ENCODE measurements at places on chromosomes 3 and 15. TPM values are rescaled to one million over a fixed set of nuclear protein-coding genes. Genes with fewer than 3 reads are reported as not detected.

Gene KPNA4
- total RNA-seq, result 139 TPM

Gene VPS39
- total RNA-seq, result 45.3 TPM

Gene GALNT15
- total RNA-seq, result 7.0 TPM

Gene CCK
- not detected for total RNA-seq

Gene PLS1
- total RNA-seq, result 1.8 TPM

Gene IFT80
- total RNA-seq, result 9.8 TPM

DNA sequence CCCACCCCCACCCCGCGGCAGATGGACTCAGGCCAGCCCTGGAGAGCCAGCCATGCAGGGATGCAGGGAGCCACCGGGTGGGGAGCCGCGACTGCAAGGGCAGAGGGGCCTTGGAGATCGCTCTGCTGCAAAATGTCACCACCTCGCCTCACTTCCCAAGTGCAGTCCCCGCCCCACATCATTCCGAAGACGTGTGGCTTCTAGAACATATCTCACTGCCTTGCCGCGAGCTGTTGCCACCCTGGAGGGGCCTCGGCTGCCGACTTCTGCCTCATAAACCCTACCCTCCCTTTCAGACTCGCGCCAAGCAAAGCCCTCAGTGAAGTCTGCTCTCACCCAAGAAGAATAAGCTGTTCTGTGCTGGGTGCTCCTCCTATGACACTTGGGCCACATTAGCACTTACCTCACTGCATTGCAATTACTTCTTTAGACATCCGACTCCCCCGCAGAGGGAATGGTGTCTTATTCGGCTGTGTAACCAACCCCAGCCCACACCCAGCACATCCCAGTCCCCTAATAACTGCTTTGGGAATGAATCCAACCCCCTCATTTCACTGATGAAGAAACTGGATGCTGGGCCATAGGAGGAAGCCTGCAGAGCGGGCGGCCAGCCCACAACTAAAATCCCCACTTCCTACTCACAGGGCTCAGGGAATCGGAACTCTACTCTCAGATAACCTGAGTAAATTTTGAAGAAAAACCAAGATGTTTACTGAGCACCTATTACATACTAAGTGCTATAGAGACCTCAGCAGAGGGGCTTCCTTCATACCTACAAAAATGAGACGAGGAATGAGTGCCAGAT lies 8.6 kb downstream of the TLE3 start:
- DNase-seq, result peak; percentile 58

- no peak for DNase-seq
Measured at GRCh38 chr15:74146277-74146800, 16.0 kb downstream of the ISLR2 start.

- no peak for DNase-seq
Measured at GRCh38 chr3:24475925-24476324, 18.7 kb downstream of the THRB start.

GRCh38 chr3:173725507-173725906 lies 328.0 kb downstream of the NLGN1 start:
- DNase-seq, result no peak

- DNase-seq, result peak; percentile 54
Measured at GRCh38 chr15:74127954-74128784, 2.2 kb upstream of the ISLR2 start.

DNA sequence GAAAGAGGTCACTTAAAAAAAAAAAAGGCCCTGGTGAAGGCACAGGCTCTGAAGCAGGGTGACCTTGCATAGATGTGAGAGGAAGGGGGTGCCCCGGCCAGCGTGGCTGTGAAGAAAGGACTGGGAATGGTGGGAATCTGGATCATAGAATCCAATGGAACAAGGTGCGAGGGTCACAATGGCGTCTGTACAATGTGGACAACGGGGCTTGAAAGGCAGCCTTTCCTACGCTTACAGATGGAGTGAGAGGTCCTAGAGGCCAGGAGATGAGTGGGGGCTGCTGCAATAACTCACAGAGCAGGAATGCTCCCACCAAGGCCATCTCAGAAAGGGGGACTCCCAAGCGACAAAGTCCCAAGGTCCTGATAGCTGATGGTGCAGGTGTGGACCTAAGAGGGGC lies 162.2 kb downstream of the ATP10A start:
- no peak for DNase-seq

DNA sequence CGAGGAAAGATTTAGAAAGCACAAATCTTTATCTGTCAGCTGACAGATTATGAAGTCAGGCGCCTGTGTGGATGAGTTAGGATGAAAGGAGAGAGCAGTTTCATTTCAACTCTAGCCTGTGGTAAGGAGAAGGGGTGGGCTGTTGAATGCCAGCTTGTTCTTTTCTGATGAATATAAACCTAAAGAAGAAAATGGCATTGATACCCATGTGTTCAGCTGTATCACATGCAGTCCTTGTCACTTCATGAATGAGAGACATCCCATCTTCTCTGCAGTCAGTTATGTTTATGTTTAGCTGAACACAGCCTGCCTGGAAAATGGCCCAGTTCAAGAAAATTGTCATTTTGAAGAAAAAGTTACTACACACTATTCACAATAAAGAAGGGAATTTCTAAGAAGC lies 345.7 kb upstream of the RBMS3 start:
- no peak for DNase-seq

- DNase-seq, result no peak
Measured at GRCh38 chr3:141804447-141804777, 41.2 kb downstream of the GRK7 start.

DNA sequence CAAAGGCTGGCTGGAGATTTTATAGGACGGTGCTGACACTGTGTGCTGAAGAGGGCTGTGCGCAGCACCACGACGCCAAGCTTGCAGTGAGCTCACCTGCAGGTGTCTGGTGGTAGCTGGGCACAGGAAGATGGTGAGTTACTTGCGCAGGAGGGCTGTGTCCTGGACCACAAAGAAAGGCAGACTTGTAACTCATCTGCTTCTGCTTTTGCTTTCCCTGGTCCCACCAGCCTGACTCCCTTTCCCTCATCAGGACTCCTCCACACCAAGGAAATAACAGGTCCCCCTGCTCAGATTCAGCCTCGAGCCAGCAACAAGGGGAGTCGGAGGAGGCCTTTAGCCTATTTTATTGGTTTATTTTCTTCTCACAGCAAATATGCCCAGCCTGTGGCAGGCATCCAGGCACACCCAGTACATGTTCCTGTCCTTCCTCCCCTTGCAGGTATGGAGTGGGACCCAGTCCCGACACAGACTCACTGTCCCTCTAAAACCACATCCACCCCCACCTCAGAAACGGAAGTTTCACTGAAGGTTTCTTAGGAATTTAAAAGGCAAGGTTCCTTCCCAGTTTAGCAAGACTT lies 35.6 kb upstream of the FLNB start:
- no peak for DNase-seq

DNA sequence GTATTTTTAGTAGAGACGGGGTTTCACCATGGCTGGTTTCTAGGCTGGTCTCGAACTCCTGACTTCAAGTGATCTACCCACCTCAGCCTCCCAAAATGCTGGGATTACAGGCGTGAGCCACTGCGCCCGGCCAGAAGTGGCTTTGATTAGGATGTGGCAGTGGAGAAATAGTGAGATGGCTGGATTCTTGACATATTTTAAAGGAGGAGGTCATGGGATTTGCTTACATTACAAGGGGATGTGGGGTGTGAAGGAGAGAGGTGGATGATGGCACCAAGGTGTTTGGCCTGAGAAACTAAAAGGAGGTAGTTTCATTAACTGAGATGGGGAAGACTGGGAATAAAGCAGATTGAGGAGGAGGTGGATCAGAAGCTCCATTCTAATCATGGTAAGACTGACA lies 15.0 kb upstream of the LTF start:
- no peak for DNase-seq

DNA sequence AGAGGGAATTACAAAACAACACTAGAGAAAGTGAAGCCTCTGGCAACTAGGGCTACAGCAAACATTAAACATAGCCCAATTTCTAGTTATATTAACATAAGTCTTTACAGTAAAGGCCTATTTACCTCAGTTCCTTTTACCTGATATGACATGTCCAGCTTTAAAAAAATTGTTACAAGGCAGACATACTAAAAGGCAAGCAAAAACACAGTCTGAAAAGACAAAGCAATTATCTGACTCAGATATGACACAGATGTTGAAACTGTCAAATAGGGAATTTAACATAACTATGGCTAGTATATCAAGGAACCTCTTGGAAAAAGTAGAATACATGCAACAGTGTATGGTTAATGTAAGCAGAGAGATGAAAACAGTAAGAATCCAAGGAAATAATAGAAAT lies 238.6 kb downstream of the RAP2B start:
- DNase-seq, result no peak

- no peak for DNase-seq
Measured at GRCh38 chr3:122727294-122727693, 46.7 kb downstream of the PARP14 start.

DNA sequence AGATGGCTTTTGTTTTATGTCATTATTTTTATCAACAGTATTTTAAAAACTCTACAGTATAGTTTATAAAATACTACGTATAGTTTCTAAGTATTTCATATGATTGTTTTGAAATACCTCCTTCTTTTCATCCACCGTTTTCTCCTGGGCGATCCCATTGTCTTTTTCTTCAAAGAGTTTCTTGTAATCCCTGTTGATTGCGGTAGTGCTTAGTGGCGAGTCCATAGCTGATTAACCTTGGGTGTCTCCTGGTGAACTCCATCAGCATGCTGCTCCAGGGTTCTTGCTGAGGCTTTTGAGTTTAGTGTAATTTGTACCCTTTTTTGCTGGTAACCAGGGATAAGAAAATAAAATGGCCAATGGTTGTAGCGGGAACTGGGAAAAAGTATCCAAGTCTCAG lies 3.6 kb downstream of the PIAS1 start:
- DNase-seq, result no peak

GRCh38 chr15:76138436-76138835 lies 78.7 kb downstream of the TMEM266 start:
- DNase-seq, result no peak

DNA sequence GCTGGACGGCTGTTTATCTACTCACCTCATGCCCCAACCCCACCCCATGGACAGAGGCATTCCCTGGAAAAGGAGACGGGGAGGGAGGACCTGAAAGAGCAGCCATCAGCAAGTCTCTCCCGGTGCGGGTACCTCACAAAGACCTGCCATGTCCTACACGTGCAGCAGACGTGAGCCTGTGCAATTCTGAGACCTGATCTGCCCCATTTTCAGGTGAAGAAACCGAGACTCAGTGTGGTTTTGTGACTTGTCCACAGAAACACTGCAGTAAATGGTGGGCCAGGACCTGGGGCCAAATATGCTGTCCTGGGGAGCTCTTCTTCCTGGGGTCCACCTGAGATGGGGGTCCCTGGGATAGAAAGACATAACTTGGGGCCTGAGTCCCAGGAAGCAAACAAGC lies 137.0 kb upstream of the LINGO1 start:
- no peak for DNase-seq

GRCh38 chr15:41550066-41550775 lies 6.2 kb upstream of the RPAP1 start:
- DNase-seq, result no peak

DNA sequence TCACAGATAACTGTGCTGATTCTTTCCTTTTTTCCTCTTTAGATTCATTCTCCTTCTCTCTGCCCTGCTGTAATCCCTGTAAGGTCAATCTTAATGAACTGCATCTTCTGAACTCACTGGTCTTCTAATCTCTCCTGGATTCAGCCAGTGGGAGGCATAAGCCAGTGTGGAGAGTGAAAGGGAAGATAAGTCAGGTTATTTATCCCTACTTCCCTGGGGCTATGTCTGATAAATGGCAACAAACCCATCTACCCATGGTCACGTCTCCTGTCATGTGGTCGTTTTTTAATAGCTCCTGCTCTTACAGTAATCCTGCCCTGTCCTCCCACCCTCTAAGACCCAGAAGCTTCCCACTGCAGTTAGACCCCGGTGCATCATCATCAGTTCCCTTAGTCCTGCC lies 199.6 kb upstream of the NAALADL2 start:
- no peak for DNase-seq

DNA sequence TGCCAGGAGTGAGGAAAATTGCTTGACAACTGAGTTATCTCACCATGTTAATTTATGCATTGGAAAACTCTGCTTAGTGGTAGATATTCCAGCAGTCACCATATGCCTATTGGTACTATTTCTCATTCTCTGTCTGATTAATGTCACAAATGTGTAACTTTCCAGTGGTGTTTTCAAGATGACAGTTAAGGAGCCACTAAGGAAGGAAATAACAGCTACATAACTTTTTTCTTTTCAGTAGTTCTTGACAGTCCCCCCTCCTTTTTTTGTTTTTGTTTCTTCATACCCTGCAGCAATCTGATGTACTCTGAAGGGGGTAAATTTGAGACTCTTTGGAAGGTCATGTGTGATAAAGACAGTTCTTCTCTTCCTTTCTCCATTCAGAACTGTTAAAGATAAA lies 13.1 kb downstream of the RASA2 start:
- no peak for DNase-seq

DNA sequence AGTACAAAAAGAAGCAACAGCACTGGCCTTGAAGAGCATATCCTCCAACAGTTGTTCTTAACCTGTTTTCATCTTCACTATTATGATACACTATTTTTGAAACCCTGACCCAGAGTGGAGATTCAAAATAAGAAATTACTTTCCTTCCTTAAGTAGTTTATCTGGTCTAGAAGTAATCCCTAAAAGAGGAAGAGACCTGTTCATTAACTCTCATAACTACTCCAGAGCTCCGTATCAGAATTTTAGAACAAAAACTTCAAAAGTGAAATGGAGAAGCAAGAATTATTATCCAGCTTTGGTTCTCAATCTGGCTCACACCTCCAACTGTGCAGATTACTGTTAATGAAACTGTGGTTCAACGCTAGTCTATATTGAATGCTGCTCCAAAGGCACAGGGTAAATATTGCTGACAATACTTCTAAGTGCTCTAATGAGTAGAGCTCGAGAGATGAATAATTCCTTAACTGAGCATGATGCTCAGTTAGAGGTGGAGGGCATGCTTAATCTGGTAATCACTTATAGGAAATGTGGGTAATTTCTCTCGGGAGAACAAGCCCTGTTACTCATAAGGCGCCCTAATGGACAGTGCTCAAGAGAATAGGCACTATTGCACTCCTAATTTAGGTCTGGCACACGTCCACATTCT lies 5.2 kb downstream of the LCMT2 start:
- no peak for DNase-seq

GRCh38 chr3:167723025-167723512 lies 11.6 kb downstream of the PDCD10 start:
- DNase-seq, result no peak

GRCh38 chr15:52682200-52682599 lies 3.0 kb upstream of the ATOSA start:
- DNase-seq, result no peak

Data from left ventricle myocardium superior (tissue), 1 donor.